Kidney tubule cell (primary cell): ENCODE measurements at places on chromosomes 3 and 15.

DNA sequence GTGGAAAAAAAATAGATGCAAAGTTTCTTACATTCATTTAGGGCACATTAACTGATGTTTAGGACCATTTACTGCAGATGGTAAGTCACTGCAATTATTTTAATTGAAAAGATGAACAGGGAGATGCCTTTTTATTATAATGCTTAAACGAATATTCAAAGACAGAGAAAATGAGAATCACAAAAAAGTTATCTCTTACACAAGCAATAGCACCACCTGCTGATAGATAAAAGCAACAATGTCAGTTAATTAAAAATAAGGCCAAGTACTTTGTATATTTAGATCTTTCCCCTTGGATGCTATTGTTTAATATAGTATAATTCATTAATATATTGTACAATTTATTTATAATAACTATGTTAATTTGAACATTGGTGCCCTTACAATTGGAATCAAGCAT is 55.9 kb downstream of the IFT80 start:
- peak; percentile 35 for DNase-seq

DNA sequence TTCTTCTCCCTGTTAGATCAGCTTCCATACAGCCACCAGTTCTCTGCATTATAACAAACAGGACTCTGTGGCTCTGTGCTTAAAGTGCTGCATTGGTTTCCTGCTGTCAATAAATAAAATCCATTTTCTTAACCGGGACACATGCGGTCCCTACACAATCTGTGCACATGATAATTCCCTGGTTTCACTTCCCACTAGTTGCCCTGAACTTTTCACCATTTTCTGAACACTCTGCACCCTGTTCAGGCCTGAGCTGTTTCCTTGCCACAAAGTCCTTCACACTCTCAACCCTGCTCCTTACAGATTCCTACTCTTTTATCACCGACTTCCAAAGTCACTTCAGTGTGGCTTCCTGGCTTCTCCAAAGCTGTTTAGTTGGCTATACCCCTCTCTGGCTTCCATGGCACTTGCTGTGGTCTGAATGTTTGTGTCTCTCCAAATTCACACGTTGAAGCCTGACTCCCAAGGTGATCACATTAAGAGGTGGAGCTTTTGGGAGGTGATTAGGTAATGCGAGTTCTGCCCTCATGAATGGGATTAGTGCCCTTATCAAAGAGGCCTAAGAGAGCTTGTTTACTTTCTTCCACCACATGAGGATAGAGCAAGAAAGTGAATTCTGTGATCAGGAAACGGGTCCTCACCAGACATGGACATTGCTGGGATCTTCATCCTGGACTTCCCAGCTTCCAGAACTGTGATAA is 233.4 kb downstream of the CHST2 start:
- DNase-seq, result no peak

DNA sequence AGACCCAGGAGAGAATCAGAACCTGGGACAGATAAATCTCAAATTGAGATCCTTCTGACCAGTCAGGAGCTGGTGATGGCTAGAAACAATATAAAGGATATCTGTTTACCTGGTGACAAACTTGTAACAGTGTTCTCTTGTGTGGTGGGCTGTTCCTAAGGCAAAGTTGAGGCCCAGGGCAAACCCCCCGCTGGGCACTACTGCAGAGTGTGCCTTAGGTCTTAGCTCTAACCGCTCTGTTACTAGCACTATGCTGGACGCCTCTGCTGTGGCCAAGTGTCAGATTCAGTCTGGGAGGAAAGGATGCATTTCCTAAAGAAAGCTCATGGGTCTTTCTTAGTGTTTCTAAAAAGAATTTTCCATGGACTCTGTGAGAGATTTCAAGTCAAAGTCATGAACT is 146.5 kb upstream of the MEIS2 start:
- no peak for DNase-seq

GRCh38 chr3:20564966-20565365 is 379.0 kb upstream of the SGO1 start:
- DNase-seq, result no peak

- DNase-seq, result peak; percentile 85
Observed at GRCh38 chr3:123757281-123757940, 126.7 kb downstream of the MYLK start.

- no peak for DNase-seq
Observed at GRCh38 chr3:108177536-108177935, 44.7 kb downstream of the IFT57 start.

- DNase-seq, result peak; percentile 36
Observed at GRCh38 chr3:121992601-121993560, 29.2 kb downstream of the ILDR1 start.

GRCh38 chr3:12907729-12908128 is 66.4 kb upstream of the RPL32 start:
- no peak for DNase-seq

DNA sequence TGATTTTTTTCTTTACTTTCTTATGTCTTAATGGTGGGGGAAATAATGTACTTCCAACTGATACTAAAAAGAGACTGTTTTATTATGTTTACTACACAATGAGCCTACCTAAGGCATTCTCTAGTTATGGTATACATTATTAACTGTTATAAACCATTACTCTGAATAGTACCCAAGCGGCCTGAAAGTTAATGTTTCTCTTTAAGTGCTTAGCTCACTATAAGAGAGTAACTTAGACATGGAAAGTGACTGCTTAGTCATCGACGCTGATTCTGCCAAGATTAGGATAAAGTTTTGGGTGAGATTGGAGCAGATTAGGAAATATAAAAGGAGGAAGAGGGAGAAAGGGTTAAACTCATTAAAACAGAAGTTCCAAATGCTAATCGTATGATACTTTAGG is 365.0 kb downstream of the NLGN1 start:
- DNase-seq, result no peak

DNA sequence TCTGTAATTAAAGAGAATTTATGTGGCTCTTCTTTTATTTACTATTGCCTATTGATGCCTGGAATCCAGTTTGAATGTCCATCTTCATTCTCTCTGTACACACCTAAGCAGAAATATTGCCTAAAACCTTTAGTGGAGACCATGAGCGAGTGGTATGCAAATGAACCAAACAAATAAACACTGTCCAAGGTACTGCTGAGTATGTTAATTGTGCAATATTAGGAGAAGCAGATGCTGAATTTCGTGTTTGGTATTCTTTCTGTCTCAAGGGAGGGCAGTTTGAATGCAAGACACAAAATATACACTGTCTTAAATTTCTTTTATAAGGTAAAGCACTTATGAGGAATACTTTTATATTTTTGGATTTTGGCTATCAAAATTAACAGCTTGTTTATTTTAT is 440.9 kb downstream of the RBMS3 start:
- no peak for DNase-seq

DNA sequence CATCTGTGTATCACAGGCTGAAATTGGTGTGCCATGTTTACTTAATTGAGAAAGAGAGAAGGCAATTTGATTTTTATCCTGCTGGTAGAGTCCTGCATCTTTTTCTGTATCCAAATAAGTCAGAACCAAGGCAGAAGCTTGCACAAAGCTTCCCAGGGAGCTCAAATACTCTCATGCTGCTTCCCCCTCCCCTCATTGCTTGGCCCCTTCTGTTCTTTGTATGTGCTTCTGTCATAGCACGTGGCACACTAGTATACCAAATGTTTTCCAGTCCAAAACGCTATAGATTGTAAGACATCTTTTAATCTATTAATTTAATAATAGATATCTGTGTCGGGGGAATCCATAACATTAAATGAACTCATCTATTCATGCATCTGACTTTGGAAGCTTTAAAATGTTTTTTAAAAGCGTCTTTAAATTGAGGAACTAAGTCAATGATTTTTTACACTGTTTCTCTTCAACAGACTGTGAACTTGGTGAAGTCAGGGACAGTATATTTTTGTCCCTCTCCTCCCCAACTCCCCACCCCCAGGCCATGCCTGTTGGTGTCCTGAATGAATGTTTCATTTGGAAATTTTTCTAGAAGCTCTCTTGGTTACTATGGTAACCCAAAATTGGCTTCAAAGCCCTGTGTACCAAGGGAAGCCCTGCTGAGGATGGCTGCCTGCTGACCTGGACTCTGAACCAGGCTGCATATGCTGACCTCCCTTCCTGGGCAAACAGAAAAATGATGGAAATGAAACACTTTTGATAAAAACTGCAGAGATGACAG is 26.2 kb upstream of the SLC35G2 start:
- no peak for DNase-seq

DNA sequence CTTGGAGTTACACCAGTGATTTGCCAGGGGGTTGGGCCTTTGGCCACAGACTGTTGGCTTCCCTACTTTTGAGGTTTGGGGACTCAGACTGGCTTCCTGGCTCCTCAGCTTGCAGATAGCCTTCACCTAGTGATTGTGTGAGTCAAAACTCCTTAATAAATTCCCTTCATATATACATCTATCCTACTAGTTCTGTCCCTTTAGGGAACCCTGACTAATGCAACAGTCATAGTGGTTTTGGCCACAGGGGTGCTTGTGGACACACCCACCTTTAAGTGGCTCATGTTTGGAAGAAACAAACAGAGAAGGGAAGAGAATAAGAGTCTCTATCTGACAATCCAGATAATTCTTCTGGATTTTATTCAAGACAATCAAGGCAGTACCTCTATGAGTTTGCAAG is 457.7 kb downstream of the EPHA3 start:
- DNase-seq, result no peak

DNA sequence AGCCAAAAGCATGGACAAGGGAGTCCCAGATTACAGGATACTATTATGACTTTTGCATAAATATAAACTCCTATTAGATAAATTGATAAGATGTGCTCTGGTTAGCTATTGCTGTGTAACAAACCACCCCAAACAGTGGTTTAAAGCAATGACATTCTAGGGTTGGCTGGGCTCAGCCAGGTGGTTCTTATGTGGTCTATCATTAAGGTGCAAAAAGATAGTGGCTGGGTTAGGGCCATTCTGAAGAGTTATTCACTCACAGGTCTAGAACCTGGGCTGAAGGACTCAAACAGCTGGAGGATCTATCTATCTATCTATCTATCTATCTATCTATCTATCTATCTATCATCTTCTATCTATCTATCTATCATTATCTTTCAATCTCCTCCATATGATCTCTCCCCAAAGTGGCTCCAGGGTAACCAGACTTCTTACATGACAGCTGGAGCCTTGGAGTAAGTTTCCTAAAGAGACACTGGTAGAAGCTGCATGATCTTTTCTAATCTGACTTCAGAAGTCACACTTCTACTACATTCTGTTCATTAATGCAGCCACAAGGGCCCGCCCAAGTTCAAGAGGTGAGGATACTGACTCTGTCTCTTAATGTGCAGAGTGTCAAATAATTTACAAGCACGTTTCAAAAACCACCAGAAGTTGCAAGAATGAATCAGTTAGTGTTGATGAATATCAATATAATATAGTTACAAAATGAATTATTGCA is 74.9 kb upstream of the XCR1 start:
- no peak for DNase-seq

DNA sequence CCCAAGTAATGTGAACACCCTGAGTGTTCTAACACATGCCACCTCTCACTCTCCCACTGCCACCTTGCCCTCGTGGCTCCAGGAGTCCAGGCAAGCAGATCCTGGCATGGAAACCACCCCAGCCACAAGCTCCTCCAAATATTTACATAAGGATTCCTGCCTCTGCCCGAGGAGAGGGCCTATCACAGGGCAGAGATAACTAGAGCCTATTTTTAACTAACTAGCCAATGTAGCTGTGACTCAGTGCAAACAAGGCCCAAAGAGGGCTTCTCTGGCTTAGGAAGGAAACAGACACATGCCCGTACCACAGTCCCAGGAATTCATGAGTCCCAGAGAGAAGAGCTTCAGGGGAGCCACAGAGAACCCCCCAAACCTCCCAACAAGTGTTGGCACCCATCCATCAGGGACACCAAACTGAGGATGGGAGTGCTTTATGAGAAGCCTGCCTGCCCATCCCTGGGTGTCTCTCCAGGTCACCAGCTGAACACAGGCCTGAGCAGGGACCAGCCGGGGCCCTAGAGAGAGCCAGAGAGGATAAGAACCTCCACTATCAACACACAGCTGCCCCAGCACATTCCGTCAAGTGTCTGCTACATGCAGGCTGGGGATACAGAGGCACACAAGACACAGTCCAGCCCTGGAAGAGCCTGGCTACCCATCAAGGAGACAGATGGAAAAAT is 9.2 kb downstream of the FYCO1 start:
- DNase-seq, result peak; percentile 91

- DNase-seq, result no peak
Observed at GRCh38 chr15:72216079-72216478, 14.9 kb downstream of the PKM start.

- DNase-seq, result no peak
Observed at GRCh38 chr3:13071695-13072094, 1.5 kb downstream of the IQSEC1 start.

DNA sequence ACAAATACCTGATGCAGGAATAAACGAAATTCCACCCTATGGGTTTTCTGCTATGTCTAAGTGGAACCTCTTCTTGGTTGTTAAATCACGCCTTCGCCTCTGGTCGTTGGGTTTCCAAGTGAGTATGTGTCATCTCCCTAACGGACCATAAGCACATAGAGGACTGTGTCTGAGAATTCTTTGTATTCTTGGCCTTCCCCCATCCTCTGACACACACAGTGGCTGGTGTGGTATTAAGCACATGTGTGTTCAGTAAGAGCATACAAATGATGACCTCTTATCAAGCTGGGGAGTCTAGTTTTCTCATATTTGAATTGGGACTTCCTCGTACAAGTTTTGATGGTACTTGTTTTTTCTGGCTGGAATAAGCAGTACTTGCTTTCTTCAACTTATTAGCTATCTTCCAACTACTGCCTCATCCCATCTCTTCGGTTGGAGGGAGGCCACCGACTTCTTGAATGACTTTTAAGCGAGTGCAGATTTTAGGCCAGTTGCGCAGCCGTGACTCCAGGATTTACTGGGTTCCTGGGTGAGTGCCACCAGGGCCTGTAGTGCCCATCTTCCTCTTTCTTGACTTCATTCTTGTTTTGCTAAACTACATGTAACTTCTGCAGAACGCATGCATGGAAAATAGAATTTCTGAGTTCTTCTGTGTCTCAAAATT is 240.2 kb downstream of the ADAMTS17 start:
- no peak for DNase-seq

DNA sequence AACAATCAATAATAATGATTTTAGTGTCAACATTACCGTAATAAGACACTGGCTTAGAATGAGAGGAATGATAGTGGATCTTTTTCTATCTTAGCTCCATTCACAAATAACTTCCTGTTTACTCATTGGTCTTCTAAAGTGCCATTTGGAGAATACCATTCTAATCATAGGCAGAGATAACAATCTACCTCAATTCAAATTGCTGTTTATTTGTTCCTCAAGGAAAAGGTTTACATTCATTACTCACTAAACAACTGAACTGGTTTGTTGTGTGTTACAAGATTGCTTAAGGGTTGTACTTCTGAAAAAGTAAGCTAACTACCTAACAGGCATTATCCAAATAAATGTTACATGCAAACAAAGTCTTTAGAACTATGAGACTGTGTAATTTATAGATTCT is 8.1 kb upstream of the PCOLCE2 start:
- DNase-seq, result no peak

GRCh38 chr3:166123576-166123975 is 286.4 kb upstream of the BCHE start:
- DNase-seq, result peak; percentile 29

DNA sequence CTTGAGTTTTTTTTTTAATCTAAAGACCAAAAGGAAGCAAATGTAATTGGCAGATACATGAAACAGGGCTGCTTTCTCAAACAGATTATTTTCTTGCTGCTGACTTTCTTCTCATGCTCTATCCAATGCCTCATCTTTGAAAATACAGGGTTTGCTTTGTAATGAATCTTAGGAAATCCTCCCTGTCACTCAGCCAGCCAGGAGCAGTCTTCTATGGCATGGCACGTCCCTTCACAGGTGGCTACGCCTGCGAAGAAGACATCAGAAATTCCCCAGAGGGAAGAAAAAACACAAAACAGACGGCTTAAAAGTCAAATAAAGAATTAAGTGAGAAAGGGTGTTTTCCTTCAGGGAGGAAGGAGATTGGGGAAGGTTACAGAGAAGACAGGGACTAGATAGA is 242.5 kb downstream of the IGSF11 start:
- no peak for DNase-seq
